Astrocyte of the cerebellum (primary cell): ENCODE measurements at places on chromosomes 2 and 18.

DNA sequence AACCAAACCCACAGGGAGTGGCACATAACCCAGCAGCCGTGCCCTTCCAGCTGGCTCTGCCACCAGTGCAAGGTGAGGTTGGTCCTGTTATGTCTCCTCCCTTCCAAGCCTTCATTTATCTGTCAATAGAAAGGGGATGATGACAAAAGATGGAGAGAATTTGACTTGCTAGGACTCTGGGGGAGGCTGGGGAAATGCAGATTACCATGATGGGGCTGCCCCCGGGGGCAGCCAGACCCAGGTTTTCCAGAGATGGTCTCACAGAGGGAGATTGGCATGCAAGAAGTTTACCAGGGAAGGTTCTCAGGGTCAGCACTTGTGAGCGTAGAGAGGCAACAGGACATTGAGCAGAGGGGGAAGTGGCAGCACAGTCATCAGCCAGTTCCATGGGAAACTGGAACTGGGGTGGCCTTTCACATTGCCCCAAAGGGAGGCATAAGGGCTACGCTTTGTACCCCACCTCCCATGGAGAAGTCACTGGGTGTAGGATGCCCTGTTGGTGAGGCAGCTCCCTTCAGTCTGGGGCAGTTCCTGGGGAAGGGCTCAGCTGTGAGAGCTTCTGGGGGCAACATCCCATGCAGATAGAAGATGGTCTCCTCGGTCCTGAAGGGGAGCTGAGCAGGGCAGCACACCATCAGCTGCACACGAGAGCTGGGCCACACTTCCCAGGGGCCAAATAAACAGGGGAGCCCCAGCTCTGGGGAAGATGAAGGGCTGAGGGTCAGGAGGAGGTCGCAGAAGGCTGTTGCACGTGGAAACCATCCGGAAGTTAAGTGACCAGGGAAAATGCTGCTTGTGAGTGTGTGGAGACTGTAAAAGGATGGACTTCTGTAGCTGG is 117.8 kb upstream of the EPC2 start:
- DNase-seq: no peak

DNA sequence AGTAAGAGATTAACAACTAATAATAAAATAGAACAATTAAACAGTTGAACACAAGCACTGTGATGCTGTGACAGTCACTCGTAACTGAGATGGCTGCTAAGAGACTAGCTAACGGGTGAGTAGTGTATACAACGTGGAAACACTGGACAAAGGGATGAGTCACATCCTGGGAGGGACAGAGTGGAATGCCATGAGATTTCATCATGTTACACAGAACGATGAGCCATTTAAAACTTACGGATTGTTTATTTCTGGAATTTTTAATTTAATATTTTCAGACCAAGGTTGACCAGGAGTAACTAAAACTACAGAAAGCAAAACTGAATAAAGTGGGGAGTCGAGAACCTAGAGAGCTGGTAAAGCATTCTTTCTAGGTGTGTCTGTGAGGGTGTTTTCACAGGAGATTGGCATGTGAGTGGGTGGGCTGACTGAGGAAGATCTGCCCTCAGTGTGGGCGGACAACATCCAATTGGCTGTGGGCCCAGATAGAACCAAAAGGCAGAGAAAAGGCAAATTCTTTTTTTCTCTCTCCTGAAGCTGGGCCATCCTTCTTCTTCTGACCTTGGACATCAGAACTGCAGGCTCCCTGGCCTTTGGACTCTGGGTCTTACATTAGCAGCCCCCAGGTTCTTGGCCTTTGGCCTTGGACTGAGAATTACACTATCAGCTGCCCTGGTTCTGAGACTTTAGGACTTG is 14.6 kb downstream of the TMSB10 start:
- peak; percentile 89 for DNase-seq

DNA sequence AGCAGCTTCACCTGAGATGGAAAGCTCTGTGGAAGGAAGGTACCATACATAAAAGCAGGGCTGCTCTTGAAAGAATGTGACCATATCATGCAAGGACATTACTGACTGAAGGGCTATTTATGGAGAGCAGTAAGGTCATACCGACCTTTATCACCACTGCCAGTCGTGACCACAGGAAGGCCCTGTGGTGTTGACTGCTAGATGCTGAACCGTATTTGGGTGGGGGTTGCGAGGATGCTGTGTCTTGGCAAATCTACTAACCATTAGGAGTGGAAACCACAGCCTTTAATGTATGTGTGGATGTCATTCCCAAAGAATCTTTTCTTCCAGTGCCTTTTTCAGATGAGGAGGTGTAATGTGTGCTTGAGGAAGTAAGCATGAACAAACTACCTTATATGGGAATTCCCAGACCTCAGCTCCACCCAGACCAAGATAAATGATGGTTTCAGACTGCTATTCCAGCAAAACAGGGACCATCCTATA is 60.8 kb downstream of the LIMS1 start:
- DNase-seq: peak; percentile 96

GRCh38 chr2:210655229-210655975 is 99.0 kb downstream of the CPS1 start:
- DNase-seq: no peak

- no peak for DNase-seq
These were observed 217.7 kb downstream of the MBD5 start for GRCh38 chr2:148238561-148238960.

DNA sequence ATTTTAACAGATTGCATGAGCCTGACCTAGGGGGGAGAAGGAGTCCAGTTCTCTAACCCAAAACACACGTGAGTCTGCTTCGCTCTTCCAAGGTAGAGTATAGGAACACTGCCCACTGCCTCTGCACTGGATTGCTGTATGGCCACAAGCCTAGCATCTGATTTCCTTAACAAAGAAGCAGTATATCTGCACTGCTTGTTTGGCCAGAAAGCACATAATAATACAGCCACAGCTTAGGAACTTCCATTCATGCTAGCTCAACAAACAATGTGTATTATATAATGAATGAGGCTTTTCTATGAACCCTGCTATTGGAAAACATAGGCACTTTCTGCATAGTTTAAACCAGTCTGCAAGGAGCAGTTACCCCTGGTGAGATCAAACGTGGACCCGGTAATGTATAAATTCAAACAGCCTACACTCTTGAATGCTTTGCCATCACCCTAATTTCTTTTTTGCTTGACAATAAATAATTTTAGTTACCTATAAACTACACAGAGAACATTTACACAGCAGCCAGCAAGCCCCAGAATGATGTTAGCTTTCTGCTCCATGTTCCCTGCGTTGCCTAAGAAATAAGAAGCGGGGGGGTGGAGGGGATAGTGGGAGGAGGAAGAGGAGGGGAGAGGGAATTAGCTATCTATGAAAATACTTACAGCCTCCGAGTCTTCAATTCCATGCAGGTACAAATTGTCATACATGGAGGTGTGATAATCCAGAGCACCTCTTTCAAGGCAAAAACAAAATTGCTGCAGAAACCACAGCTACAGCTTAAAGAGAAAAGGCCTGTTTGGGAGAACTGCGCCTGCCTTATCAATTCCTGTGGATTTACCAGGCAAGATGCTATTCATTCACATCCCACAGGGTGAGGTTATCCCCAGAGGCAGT is 125.6 kb downstream of the CACNB4 start:
- DNase-seq: no peak

DNA sequence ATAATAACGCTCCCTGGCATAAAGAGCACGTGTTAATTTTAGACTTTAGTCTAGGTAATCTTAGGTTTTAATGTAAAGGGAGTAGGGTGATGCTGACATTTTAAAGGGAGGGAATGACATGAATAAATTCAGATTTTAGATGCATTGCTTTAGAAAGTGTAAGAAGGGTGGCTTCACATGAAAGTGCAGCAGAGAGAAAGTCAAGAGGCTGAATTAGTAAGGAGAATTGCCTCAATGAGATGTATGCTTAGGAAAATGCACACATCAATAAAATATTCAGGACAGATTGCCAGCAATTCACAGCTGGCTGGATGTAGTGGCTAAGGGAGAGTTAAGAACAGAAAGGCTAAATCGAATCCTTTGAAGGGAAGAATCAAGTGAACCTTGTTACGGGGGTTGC is 165.5 kb upstream of the CDH19 start:
- no peak for DNase-seq

- no peak for DNase-seq
These were observed 13.2 kb downstream of the BIN1 start for GRCh38 chr2:127093648-127094210.

- no peak for DNase-seq
These were observed 39.2 kb downstream of the GNAL start for GRCh38 chr18:11728249-11728648.
